ENCODE measurements at places on chromosomes 16 and 17. TPM values are rescaled to one million over a fixed set of nuclear protein-coding genes. Genes with fewer than 3 reads are reported as not detected.

Gene CDRT15
- not detected for polyA plus RNA-seq

Gene ABCA3
- 75.4 TPM for polyA plus RNA-seq

Gene C16orf82
- 0.32 TPM for polyA plus RNA-seq

Gene ASPA
- 7.7 TPM for polyA plus RNA-seq

Gene ZNF469
- polyA plus RNA-seq, result 0.34 TPM

Gene NPIPA8
- 3.8 TPM for polyA plus RNA-seq

Gene ABI3
- 3.2 TPM for polyA plus RNA-seq

Gene DNASE1L2
- 0.71 TPM for polyA plus RNA-seq

Gene HID1
- 93.8 TPM for polyA plus RNA-seq

Gene ARHGAP44
- 22.6 TPM for polyA plus RNA-seq

Gene NAGS
- polyA plus RNA-seq, result 1.2 TPM

Gene KRT40
- polyA plus RNA-seq, result not detected

Gene CTRB2
- polyA plus RNA-seq, result not detected

Gene PRRT2
- 55.1 TPM for polyA plus RNA-seq

Gene YBX2
- polyA plus RNA-seq, result 41.4 TPM

Gene COL1A1
- 11.2 TPM for polyA plus RNA-seq

Gene PLA2G10
- not detected for polyA plus RNA-seq

Gene TBC1D26
- not detected for polyA plus RNA-seq

Gene CD300LB
- not detected for polyA plus RNA-seq

Gene LGALS9B
- polyA plus RNA-seq, result not detected

Gene KCNJ12
- polyA plus RNA-seq, result 2.9 TPM

Gene GP1BA
- polyA plus RNA-seq, result not detected

Gene TANGO6
- 8.3 TPM for polyA plus RNA-seq

Gene UMOD
- polyA plus RNA-seq, result not detected

Gene SLC6A2
- polyA plus RNA-seq, result not detected

Gene PLD6
- polyA plus RNA-seq, result 5.2 TPM

Gene TIMP2
- 314 TPM for polyA plus RNA-seq

Gene ETV4
- 1.3 TPM for polyA plus RNA-seq

Gene KRTAP9-8
- polyA plus RNA-seq, result not detected

Gene XAF1
- 1.8 TPM for polyA plus RNA-seq

Gene HSD17B2
- polyA plus RNA-seq, result not detected

Gene MT4
- not detected for polyA plus RNA-seq

Gene FOXF1
- 1.4 TPM for polyA plus RNA-seq

Gene TVP23A
- 1.1 TPM for polyA plus RNA-seq

Gene GABARAP
- polyA plus RNA-seq, result 1,714 TPM

Measured in brain (organoid and tissue), 16 donors.